ENCODE measurements at places on chromosomes 1 and 21. TPM values are rescaled to one million over a fixed set of nuclear protein-coding genes. Genes with fewer than 3 reads are reported as not detected.

CCDC27 gene
- 0.20 TPM for polyA plus RNA-seq

DCDC2B gene
- 0.96 TPM for polyA plus RNA-seq

DCST2 gene
- polyA plus RNA-seq: 2.1 TPM

KRTAP10-11 gene
- polyA plus RNA-seq: not detected

DMBX1 gene
- 0.06 TPM for polyA plus RNA-seq

KANK4 gene
- 23.4 TPM for polyA plus RNA-seq

TRPM2 gene
- 1.5 TPM for polyA plus RNA-seq

GRCh38 chr1:244583358-244583982, 69.5 kb upstream of the DESI2 start:
- no peak for DNase-seq

GRCh38 chr1:22080191-22080590, 27.7 kb downstream of the CDC42 start:
- no peak for DNase-seq

- peak; percentile 35 for DNase-seq
These were observed 478 bp downstream of the RIT1 start for GRCh38 chr1:155910621-155911121.

DNA sequence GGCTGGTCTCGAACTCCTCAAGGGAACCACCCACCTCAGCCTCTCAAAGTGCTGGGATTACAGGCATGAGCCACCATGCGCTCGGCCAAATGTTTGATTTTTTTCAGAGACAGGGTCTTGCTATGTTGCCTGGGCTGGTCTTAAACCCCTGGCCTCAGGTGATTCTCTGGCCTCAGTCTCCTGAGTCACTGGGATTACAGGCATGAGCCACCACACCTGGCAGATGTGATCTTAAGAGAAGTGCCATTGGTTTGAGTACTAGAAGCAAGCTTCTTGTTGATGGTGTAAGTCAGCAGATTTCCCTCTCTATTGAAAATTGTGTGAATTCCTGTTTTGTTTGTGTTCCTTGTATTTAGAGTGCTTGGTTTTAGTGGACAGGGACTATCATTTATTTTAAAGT, 5.2 kb downstream of the CAP1 start:
- DNase-seq: no peak

DNA sequence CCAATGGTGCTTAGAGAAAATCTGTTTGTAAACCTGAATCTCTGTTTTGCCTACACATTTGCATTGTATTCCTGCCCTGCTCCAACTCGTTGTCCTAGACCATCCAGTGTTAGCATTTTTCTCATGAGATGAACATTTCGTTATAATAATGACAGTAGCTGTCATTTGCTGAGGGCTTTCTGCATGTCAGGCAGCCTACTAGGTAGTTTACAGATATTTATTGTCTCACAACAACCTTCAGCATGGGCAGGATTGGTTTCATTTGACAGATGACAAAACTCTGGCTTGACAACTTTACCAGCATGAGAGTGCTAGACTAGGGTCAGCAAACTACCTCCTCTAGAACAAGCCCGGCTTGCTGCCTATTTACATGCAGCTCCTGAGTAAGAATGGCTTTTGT, 10.1 kb downstream of the ST6GALNAC3 start:
- DNase-seq: no peak

DNA sequence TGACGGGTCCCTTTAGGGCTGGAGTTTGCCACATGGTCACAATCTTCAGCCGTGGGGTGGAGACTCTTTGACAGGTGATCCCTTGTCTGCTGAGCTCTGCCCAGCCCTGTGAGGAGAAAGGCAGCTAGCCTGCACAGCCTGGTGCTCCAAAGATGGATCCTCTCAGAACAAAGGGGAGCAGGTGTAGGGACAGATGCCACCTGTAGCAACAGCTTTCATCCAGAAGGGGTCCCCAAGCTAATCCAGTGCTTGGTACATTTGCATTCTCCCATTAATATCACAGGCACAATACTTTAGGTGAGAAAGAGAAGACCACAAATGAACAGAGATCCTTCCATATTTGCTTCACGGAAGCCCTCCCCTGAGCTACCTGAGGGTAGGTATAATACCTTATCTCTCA, 93.2 kb downstream of the CCDC185 start:
- no peak for DNase-seq

- DNase-seq: no peak
These were observed 45.1 kb upstream of the PALMD start for GRCh38 chr1:99600782-99601181.

DNA sequence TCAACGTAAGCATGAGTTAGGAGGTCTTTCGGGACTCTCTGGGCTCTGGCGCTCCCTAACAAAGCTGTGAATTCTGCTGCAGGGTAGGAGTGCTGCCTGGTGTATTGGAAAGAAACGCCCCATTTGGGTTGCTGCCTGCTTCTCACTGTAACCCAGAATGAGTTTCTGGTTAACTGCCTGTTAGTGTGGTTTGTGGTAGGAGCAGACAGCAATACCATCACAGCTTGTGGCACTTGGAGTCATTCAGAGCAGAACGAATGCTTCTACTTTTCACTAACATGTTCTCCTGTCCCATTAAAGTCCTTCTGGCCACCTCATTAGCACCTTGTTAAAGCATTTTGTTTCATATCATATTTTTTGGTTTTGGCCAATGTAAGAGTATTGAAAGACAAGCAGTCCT, 18.1 kb downstream of the MAP3K7CL start:
- DNase-seq: no peak

DNA sequence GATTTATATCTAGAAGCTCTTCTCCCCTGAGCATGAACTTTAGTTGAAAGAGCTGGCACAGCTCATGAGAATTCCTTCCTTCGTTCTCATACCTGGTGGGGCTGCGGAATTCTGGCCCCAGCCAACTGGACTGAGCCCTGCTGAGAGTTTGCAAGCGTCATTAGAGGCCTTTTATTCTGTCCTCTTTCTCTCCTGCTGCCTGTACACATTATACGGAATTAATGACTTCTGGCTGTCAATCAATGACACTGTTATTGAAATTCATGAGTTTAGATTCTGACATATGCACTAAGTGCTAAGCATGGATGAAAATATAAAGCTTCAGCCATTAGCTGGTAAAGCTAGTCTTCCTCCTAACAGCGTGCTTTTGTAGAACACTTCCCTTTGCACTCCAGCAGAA, 27.5 kb downstream of the KAZN start:
- DNase-seq: no peak

DNA sequence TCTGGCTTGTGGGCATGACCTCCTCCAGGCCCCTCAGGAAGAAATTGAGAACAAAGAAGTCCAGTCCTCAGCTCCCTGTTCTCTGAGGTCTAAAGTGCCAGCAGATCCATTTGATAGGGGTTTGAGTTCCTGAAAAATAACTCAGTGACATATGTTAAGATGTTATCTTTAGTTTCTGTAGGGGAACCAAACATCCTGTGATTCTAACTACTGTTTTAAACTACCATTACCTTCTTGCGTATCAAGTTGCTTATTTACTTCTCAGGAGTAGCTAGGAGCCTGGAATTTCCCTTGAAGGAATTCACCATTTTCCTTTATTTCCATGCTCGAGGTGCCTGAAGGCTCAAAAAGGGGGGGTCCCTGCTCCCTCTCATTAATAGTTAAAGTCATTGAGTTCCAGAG, 18.8 kb upstream of the LIN9 start:
- DNase-seq: no peak

- DNase-seq: no peak
These were observed 39.8 kb downstream of the OLIG1 start for GRCh38 chr21:33109574-33110339.

- no peak for DNase-seq
These were observed 18.5 kb downstream of the RNASEL start for GRCh38 chr1:182570611-182570970.

DNA sequence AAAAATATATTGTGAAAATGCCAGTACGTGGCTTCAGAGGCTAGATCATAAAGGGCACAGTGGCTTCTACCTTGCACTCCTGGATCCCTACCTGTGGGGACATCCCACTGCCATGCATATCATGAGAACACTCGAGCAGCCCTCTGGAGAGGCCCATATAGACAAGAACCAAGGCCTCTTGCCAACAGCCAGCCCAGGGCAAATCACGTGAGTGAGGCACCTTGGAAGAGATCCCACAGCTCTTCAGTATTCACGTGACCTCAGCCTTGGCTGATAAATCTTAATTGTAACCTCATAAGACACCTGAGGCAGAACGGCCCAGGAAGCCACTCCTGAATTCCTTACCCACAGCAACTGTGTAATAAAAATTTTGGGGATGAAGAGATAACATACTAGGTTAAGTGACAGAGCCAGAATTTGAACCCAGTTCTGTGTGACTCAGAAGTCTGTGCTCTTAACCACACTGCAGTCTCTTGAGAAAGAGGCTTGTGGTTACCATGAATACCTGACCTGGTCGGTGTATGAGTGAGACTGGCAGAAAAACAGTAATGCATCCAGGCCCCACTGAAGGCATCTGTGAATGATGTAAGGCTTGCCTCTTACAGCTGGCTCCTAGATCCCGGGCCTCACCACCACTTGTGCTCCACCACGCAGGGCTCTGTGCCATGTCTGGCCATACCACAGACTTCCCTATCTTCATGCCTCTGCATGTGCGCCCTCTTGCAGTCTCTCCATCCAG, 6.9 kb upstream of the A3GALT2 start:
- DNase-seq: no peak

- DNase-seq: no peak
These were observed 119.6 kb downstream of the UBE2U start for GRCh38 chr1:64323054-64323453.

- DNase-seq: no peak
These were observed 100.4 kb upstream of the F3 start for GRCh38 chr1:94641990-94642389.

GRCh38 chr1:69494221-69494620, 73.5 kb upstream of the LRRC7 start:
- DNase-seq: no peak

GRCh38 chr1:39269349-39269748, 64.9 kb downstream of the MACF1 start:
- DNase-seq: no peak

DNA sequence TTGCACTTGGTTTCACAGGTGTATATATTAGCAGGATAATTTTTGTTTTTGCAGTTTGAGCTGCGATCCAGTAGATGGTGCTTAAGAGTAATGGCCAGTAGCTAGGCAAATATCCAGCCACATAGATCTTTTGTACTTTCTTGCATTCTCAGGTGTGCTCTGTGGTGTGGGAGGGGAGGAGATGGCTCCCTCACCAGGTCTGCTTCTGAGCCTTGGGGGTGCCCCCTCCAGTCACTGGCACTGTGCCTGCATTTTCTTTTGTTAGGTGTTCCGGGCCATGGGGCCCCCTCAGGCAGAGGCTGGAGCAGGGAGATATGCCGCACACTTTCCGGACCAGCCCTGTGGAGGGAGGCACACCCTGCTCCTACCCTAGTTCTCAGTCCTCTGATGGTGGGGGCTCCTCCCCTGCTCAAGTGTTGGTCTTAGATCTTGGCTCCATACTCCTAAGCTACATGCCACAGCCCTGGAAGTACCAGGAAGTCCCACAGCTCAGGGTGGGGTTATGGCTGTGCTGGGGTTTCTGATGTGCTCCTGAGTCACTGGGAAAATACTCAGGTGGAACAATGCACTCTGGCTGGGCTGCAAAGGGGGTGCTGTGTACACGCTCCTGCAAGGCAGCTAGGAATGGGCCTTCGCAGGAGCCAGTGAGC, 197.6 kb upstream of the DMRTA2 start:
- no peak for DNase-seq

GRCh38 chr1:210499956-210500355, 171.3 kb downstream of the HHAT start:
- no peak for DNase-seq

DNA sequence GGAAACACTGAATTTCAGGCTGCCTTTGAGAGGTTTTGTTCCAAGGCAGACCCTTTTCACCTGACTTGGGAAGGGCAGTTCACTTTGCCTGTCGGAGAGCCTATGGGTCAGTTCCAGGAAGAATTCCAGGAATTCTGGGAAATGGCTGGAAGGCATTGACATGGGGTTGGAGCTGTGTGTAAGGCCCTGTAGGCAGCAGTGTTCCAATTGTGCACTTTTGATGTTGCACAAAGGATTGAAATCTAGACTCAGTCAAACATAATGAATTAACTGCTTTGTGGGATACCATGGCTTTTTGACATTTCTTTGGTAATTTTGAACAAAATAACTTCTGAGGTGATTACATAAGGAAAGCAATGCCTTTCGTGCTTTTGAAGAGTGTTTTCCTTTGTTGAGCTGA, 184.6 kb downstream of the SDCCAG8 start:
- DNase-seq: no peak

DNA sequence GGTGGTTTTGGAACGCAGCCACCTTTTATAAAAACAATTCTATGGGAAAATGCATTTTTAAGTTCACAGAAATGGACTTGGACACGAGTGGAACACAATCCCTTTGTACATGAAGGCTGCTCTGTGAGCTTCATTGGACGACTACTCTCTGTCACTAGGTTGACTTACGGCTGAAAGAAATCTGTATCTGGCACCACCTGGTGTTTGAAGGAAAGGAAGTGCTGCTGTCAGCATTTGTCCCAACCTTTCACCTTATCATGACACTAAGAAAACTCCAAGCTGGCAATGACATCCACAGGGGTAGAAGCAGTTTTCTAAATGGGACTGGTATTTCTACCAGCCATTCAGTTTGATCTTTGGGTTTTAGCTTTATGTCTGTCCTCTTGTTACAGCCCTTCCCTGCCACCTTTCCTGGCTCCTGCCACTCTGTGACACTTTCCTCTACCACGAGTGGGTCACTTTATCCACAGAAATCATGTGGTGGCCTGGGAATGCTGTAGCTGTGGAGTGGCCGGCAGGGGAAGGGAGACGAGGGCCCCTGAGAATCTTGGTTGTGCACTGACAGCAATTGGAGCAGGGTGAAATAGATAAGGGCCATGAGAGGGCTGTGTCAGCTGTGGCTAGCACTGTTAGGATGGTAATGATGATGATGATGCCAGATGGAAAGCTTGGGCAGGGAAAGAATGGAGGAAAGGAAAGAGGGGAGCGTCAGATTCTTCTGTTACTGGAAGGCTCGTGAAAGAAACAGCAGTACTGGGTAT, 85.2 kb downstream of the TBX19 start:
- no peak for DNase-seq

DNA sequence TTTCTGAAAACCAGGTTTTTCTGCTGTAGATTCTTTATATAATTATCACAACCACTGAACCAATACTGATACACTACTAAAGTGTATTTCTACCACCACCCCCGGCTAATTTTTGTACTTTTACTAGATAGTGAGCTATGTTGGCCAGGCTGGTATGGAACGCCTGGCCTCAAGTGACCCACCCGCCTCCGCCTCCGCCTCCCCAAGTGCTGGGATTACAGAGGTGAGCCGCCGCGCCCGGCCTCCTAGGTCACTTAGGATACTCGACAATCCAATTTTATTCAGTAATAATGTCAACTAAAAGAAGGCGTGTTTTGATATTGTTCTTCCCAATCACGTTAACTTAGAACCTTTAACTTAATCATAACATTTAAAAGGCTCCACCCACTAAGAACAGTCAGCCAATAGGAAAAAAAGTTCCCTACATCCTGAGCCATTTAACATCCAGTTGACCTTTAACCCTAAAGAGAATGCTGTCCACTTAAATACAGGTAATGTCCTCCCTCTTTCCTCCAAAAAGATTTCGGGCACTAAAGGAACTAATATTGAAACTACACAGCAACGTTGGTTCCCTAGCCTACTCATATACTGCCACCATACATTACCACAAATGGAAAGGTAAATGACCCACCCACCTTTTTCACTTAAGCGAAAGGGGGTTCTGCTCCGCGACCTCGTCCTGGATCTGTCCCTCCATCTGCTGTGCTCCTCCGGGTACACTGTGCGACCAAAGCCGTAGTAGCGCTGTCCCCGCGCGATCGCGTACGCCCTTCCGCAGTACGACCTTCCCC, 1.2 kb downstream of the RSRP1 start:
- DNase-seq: no peak
